GM20000 (cell line): ENCODE measurements at places on chromosomes 12 and 14.

- peak; percentile 19 for DNase-seq
These were observed 29.1 kb upstream of the SOS2 start for GRCh38 chr14:50260511-50260910.

DNA sequence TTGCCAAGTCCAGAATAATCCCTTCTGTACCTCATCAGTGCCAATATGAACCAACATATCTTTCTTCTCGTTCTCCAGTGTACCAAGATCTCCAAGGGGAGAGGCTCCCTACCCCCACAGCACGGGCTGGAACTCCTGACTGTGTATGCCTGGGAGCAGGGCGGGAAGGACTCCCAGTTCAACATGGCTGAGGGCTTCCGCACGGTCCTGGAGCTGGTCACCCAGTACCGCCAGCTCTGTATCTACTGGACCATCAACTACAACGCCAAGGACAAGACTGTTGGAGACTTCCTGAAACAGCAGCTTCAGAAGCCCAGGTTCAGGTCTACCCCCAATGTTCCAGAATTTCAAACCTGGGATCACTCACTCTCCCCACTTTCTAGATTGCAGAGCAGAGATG, 10.5 kb upstream of the OAS2 start:
- DNase-seq, result no peak

GRCh38 chr12:32261638-32262037, 137.7 kb upstream of the FGD4 start:
- no peak for DNase-seq

DNA sequence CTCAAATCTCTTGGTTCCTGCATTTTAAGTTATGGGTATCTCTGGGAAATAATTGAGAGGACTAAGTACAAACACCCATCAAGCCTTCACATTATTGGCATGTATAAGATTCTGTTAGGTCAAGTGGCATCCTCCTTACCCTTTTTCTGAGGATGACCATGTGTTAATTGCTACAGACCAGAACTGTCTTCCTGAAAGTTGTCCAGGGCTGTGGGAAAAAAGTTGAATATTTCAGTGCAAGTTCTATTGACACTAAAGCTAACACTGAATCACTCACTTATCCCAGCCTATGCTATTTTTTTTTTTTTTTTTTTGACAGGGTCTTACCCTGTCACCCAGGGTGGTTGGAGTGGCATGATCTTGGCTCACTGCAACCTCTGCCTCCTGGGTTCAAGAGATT, 130.1 kb upstream of the HIF1A start:
- no peak for DNase-seq

DNA sequence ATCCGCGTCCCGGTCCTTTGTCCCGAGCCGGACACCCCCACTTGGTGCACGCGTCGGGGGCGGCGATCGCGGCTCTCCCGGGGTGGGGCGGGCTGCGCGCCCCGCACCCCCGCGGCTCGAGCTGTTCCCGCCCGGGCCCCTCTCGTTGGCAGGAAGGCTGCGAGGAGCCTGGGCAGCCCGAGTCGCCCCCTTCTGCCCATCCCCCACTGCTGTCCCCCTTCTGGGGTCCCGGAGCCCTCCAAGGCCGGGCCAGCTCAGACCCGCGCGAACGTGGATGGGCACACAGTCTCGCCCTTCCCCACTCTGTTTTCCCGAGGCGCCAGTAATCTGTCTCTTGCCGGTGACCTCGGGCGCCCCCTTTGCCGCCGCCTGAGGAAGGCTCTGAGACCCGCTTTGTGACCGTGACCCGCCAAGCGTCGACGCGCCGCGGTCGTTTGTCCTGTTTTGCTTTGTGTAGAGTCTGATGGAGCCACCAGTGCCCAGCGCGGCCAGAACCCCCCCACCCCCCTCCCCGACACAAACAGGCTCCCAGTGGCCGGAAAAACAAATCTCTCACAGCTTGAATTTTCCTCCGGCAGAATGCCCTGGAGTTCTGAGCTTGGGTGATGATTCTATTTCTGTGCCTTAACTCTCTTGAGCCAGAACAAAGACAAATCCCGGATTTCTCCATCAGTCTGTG, 610 bp downstream of the C14orf132 start:
- DNase-seq, result peak; percentile 41

DNA sequence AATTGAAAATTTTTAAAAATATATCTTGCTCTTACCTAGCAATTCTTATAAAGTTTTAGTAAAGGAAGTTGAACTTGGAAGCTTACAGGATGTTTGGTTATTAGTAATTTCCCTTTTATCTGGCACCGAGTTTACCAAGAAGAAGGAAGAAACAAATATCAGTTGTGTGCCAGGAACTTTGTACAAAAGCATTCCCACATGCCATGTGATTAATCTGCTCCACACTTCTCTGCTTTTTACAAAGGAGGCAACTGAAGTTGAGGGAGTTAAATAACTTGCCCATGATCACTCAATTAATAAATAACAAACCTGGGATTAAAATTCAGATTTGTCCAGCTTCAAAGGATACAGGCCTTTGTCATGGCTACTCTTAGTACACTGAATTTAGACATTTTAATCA, 122.5 kb upstream of the BCAT1 start:
- no peak for DNase-seq

DNA sequence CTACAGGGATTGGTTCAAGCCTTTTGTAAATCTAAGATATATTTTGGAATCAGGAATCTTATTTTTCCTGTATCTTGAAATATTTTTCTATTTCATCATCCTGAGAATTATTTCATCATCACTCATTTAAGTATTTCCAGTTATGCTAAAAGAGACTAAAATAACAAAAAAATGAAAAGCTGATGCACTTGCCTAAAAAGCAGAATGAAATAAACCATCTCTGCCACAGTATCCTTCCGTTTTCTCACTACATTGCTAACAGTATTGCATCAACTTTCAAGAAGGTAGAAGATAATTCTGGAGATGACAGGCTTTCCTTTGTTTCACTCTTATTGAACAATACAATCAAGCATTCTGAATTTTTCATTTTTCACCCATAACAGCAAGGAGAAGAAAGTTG, 31.1 kb upstream of the EIF5 start:
- DNase-seq, result no peak

DNA sequence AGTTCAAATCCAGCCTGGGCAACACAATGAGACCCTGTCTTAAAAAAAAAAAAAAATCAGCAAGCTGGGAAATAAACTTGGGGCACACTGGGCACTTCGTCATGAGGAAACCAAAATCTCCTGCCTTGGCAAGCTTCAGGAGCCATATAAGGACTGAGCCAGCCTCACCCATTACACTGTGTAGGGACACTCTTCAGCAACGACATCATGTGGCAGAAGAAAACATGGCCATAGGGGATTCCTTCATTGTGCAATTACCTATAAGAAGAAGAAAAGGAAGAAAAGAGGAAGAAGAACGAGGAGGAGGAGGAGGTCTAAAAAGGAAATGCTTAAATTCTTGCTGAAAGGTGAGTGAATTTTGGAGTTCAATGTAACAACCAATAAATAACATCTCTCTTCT, 26.1 kb upstream of the IFNG start:
- DNase-seq, result no peak

- DNase-seq, result peak; percentile 75
These were observed 325.8 kb upstream of the DIO3 start for GRCh38 chr14:101235335-101236103.

GRCh38 chr12:113236539-113237399, 15.5 kb downstream of the TPCN1 start:
- no peak for DNase-seq

DNA sequence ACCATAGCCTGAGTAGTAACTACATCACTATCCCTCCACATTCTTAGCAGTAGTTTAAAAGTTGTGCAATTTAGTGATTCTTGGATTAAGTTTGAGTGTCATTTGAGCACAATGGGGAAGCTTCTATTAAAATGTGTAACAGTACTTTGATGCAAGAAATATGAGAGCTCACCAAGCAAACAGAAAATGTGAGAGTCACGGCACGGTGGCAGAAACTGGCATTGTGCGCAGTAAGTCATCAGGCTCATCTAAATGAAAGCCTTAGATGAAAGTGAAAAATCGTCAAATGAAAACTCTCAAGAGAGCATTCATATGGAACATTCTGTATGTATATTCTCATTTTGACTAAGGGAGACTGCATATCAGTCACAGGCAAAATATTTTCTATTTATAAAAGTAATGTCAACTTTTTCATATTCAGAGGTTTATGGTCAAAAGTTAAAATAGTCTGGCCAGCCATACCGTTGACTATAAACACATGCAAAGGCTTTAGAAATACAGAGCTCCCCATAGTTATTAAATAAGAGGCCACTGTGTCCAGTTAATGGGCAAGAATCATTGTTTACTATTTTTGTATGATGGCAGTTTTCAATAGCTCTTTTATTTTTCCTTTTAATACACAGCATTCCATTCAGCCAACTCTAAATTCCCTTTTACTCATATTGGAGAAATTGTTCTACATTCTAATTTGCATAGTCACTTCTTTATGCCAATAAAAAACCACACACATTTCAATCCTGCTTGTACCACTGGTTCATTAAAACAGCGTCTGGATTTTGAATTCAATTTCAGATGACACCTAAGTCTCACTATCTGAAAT, 167.9 kb downstream of the PRKD1 start:
- DNase-seq, result no peak

DNA sequence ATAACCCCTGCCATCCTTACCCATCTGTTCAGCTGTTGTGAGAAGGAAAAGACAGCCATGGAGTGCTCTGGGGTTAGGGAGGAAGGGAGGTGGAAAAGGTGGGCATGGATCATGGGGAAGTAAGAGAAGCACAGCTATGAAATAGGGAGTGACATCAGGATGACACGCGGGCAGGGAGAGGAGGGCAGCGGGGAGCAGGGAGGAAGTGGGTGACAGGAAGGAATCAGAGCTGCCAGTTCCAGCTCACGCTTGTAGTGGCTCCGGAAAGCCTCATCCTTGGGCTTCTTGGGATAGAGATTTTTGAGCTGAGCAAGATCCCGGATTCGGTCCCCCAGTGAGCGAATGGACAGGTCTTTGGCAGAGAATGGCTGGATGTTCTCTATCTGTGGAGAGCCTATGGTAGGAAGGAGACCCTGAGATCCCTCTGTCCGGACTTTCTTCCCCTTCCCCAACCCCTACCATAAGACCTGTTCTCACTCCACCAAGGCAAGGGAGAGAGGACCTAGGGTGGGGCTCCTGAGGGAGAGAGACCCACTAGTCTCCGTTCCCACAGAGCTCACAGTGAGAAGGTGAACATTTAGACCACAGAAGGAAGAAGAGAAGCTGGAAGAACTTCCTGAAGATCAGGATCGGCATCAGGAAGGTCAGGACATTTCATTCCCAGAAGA, 10.3 kb downstream of the NAB2 start:
- DNase-seq, result no peak

DNA sequence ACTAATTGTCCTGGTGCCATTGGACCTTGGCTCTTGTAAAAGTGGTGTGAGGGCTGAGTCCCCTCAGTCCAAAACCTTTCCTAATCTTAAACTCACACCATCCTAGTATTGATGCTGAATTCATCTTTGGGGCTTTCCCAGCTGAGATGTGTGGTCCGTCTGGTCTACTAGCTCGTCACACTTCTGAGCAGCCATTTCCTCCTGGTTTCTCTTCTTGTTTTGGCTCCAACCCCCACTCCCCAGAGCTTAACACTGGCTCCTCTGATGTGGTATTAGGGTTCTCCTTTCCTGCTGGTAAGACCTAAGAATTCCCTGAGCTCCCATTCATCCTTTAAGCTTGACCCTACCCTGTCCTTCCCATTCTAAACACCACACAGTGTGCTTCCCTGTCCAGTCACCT, 900.6 kb downstream of the VRK1 start:
- DNase-seq, result peak; percentile 8

GRCh38 chr14:64012003-64012402, 159.2 kb downstream of the SYNE2 start:
- DNase-seq, result no peak

GRCh38 chr12:66925083-66925482, 246.2 kb upstream of the GRIP1 start:
- DNase-seq, result no peak

DNA sequence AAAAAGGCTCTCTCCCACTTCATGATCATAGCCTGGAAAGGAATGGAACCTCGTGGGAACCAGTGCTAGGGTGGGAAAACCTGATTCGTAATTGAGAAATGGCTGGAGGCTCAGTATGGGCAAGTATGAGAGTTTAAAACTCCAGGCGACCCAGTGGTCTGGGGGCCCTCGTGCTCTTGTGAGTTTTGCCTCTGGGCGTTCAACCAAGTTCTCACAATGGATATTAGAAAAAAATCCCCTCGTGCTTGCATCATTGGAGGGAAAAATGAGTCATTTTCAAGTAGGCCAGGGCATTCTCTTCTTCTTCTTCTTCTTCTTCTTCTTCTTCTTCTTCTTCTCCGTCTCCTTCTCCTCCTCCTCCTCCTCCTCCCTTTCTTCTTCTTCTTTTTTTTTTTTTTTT, 39.0 kb downstream of the GPR68 start:
- DNase-seq, result no peak

GRCh38 chr12:28367993-28368392, 177.7 kb downstream of the CCDC91 start:
- no peak for DNase-seq

DNA sequence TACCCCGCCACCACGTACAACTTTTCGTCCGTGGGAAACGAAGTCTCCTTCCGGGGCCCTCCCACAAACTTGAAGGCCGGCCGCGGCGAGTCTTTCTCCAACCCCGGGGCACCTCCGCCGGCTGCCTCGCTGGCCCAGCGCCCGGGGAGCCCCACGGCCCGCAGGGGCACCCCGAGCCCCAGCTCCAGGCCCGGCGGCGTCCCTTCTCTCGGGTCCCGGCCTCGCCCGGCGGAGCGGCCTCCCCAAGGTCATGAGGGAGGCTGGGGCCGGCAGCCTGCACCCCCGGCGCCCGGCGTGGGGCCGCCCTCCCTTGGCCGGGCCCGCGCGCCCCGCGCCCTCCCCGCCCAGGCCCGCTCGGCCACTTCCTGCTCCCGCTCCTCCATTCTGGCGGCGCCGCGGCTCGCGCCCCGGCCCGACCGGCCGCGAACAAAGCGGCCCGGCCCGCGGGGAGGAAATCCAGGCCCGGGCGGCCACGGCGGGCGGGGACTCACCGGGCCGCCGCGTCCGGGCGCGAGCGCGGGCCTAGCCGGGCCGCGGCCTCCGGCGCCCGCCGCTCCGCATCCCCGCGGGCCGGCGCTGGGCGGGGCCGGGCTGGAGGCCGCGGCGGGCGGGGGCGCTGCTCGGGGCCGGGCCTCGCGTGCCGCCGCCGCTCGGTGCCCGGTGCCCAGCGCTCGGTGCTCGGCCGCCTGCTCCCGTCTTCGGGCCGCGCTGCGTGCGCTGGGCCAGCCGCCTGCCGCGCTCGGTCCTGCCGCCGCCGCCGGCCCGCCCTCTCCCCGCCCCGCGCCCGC, at the start of gene AKT1:
Gene AKT1, minus strand, starts transcription at position 756 of the 788 bp plus-strand sequence. CDS start 3,105 bp downstream, outside the sequence.
- peak; percentile 85 for DNase-seq
